Activated CD4-positive, alpha-beta T cell treated with anti-CD3 and anti-CD28 coated beads, Interleukin-2, amount 10 ng/mL, durations not matched to agents 7 days and 5 days (primary cell): ENCODE measurements at places on chromosomes 16 and 17. TPM values are rescaled to one million over a fixed set of nuclear protein-coding genes. Genes with fewer than 3 reads are reported as not detected.

GDPD1 gene
- total RNA-seq, result 2.2 TPM

KRT27 gene
- not detected for total RNA-seq

WNK4 gene
- total RNA-seq, result 0.47 TPM

- peaks cover 3% of the 10 kb centered on the region for H3K4me1 ChIP-seq
- no peak for DNase-seq
- no peaks in the 10 kb centered on the region for H3K36me3 ChIP-seq
These were observed 62.1 kb downstream of the EPN2 start for GRCh38 chr17:19299214-19299747.

GRCh38 chr17:80146121-80147034, 550 bp downstream of the EIF4A3 start:
- H3K27me3 ChIP-seq, result no peaks in the 10 kb centered on the region
- H3K36me3 ChIP-seq, result peaks cover 29% of the 10 kb centered on the region
- H3K4me3 ChIP-seq, result peak overlapping the region; percentile 80
- H3K4me1 ChIP-seq, result peaks cover 44% of the 10 kb centered on the region
- H3K27ac ChIP-seq, result peak overlapping the region; percentile 98
- peak; percentile 40 for DNase-seq

DNA sequence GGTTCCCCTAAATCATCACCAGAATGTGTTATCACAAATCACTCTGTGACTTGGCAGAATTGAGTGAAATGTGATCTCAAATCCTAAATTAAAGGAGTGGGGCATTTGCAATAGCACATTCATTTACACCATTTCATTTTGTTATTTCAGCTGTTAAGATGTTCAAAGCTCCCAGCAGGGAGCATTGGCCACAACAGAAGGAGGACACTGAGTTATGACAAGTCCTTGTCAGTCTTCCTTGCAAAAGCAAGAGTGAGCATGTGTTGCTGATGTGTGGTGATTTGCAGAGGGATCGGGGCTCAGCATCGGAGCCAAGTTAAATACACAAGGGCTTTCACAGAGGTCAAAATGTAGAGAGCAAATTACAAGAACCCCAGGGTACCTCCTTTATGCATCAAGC, 372.2 kb upstream of the CDH5 start:
- DNase-seq, result no peak
- H3K27ac ChIP-seq, result no peak overlapping the region
- no peaks in the 10 kb centered on the region for H3K4me1 ChIP-seq
- no peak overlapping the region for H3K4me3 ChIP-seq
- H3K36me3 ChIP-seq, result no peaks in the 10 kb centered on the region

DNA sequence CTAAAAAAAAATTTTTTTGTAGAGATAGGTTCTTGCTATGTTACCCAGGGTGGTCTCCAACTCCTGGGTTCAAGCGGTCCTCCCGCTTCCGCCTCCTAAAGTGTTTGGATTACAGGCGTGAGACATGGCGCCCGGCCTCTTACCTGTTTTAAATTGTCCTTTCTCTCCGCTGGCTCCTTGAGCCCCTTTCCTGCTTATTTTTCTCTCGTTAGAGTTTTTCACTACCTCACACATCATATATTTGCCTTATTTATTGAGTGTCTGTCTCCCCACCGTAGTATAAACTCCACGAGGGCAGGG, 760 bp upstream of the SEC14L5 start:
- H3K36me3 ChIP-seq, result no peaks in the 10 kb centered on the region
- peak overlapping the region; percentile 27 for H3K27ac ChIP-seq
- peaks cover 21% of the 10 kb centered on the region for H3K4me1 ChIP-seq

DNA sequence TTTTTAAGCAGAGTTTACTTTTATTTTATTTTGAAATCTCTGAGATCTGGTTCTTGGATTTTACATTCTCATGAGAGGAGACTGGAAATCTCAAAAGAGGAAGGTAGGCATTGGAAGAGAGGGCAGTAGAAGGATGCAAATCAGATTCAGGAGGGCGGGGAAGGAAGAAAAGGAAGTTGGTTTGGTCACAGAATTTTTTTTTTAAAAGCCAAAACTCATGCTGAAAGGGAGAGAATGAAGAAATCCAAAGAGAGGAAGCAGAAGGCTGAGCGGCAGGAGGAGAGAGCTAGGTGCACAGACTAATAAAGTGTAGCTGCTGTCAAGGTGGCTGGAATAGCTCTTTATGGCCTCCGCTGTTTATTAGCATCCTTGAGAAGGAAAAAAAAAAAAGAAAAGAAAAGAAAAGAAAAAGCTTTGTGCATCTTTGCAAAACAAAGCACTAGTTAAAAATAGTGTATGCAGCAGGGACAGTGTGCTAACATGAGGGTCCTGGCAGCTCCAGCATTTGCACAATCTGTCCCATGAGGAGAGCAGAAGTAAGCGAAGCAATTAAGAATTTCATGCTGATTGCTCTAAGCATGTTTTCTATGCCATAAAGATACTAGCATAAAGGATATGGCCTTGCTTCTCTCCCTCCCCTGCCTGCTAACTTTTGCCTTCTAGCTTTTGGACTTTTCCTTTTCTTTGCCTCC, 194.2 kb downstream of the ZFHX3 start:
- no peaks in the 10 kb centered on the region for H3K36me3 ChIP-seq
- H3K4me3 ChIP-seq, result no peak overlapping the region
- peaks cover 14% of the 10 kb centered on the region for H3K27me3 ChIP-seq

- no peak overlapping the region for H3K4me3 ChIP-seq
- H3K27ac ChIP-seq, result peak overlapping the region; percentile 25
- no peak for DNase-seq
- H3K36me3 ChIP-seq, result peaks cover 49% of the 10 kb centered on the region
These were observed 15.8 kb downstream of the PGS1 start for GRCh38 chr17:78394209-78394608.

- H3K36me3 ChIP-seq, result no peaks in the 10 kb centered on the region
- H3K4me3 ChIP-seq, result no peak overlapping the region
- H3K27ac ChIP-seq, result no peak overlapping the region
- H3K27me3 ChIP-seq, result no peaks in the 10 kb centered on the region
- H3K4me1 ChIP-seq, result peaks cover 34% of the 10 kb centered on the region
These were observed 460 bp upstream of the SLC13A2 start for GRCh38 chr17:28472871-28473497.

- no peaks in the 10 kb centered on the region for H3K27me3 ChIP-seq
- H3K27ac ChIP-seq, result no peak overlapping the region
- H3K4me1 ChIP-seq, result peaks cover 21% of the 10 kb centered on the region
- no peak overlapping the region for H3K4me3 ChIP-seq
These were observed 19.2 kb downstream of the SLC16A3 start for GRCh38 chr17:82247856-82248671.

USP6 gene
- total RNA-seq, result 0.06 TPM

- H3K4me1 ChIP-seq, result peaks cover 26% of the 10 kb centered on the region
- H3K36me3 ChIP-seq, result peaks cover 43% of the 10 kb centered on the region
- H3K27me3 ChIP-seq, result no peaks in the 10 kb centered on the region
- DNase-seq, result no peak
These were observed 42.0 kb downstream of the ADCY7 start for GRCh38 chr16:50308237-50308965.

DNA sequence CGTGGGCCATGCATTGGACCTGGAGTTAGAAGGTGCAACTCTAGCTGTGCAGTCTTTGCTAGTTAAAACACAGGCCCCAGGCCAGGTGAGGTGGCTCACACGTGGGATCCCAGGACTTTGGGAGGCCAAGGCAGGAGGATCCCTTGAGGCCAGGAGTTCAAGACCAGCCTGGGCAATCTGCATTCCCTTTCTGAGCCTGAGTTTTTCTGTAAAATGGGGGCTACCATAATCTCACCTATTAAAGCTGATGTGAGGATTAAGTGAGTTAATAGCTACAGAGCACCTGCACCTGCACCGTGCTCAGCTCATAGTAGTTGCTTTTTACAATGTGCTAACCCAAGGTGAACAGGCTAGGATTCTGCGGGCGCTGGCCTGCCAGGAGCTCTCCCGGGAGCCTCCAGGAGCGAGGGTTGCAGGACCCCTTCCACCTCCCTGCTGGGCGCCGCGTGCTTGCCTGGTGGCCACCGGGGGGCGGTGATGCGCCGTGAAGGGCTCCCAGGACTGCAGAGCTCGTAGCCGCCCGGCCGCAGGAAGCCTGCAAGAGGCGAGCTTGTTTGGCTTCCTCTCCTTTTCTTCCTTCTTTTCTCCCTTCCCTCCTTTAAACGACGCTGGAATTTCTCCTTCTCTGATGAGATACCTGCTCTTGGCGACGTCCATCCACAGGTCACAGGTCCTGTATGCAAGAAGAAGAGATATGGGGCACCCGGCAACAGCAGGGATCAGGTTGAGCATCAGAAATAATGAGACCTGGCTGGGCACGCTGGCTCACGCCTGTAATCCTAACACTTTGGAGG, 51.3 kb downstream of the ZFP90 start:
- H3K4me3 ChIP-seq, result no peak overlapping the region
- H3K27ac ChIP-seq, result no peak overlapping the region

GNAO1 gene
- 4.2 TPM for total RNA-seq

DNA sequence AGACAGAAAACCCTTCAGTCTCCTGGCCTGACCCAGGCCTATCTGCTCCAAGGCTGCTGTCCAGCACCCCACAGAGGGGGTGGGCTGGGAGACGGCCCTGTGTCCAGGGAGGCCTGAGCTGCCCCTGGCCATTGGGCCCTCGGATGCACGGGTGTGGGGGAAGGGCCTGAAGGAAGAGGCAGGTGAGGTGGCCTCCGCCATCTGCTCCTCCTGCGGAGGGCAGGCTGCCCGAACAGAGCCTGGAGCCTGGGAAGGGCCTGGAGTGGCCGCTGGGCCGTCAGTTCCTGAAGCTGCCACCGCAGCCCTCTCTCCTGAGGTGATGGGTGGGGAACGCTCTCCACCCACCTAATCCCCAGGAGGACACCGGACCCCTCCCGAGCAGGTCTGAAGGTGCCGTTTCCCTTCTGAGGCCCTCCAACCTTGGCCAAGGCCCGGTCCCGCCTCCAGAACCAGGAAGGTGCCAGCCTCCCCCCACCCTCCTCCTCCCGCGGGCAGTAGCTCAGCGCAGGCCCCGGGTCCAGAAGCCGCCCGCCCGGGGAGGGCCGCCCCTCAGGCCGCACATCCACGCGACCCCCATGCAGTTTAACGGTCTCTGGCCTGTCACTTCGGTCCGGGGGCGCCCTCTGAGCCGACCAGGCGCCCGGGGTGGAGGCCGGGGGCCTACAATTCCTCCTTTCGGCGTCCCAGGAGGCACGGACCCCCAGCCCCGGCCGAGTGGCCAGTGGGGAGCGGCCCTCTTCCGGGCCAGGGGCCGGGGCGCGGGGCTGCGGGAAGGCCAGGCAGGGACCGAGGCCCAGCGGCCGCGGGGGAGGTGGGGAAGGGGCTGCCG, 835 bp downstream of the FBXL16 start:
- H3K4me1 ChIP-seq, result peaks cover 4% of the 10 kb centered on the region
- H3K27ac ChIP-seq, result no peak overlapping the region
- no peak overlapping the region for H3K4me3 ChIP-seq
- H3K27me3 ChIP-seq, result peaks cover 55% of the 10 kb centered on the region
- DNase-seq, result no peak
- no peaks in the 10 kb centered on the region for H3K36me3 ChIP-seq

DNA sequence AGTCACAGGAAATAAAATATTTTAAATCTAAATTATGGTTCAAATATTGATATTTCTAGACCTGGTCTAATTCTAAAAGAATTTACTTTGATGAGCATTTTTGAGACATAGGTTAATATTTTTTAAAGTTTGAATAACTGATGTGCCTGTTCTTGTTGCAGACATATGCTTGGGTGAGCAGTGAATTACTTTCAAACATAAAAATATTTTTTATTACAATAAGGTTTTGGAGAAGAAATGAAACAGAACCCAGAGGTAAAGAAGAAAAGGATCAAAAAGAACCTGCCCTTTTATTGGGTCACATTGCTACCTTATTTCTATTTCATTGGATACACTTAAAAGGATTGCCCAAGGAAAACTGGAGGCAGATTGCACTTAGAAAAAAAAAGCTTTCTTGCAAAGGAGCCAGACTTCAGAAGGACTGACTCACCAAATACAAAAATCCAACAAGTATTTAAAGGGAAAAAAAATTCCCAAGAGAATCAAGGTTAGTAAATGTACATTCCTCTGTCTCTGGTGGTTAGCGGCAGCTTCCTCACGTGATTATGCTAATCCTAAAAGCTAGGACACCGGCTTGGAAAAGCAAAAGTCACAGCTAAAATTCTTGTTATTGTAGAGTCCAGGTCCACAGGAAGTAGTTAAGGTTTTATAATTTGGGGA, 18.5 kb downstream of the ENPP7 start:
- peaks cover 44% of the 10 kb centered on the region for H3K27me3 ChIP-seq
- peaks cover 2% of the 10 kb centered on the region for H3K36me3 ChIP-seq
- no peak overlapping the region for H3K27ac ChIP-seq
- no peak overlapping the region for H3K4me3 ChIP-seq

- no peak overlapping the region for H3K4me3 ChIP-seq
- DNase-seq, result no peak
- H3K4me1 ChIP-seq, result peaks cover 67% of the 10 kb centered on the region
- H3K27ac ChIP-seq, result peak overlapping the region; percentile 52
- H3K27me3 ChIP-seq, result no peaks in the 10 kb centered on the region
These were observed 36.7 kb downstream of the CMIP start for GRCh38 chr16:81481207-81481821.

DNA sequence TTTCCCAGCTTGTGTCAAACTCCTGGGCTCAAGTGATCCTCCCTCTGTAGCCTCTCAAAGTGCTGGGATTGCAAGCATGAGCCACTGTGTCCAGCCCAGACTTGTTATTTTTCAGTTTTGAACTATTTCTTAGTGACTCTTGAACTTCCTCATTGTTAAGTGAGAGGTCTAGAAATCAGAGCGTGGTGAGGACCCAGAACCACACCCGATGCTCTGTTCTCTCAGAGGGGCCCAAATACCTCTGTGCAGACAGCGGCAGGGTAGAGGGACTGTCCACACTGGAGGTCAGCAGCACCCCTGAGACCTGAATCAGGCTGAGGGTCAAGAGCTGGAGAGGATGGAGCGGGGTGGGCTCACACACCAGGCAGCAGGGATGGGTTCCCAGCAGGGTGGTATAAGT, 47.7 kb upstream of the MEAK7 start:
- peaks cover 45% of the 10 kb centered on the region for H3K4me1 ChIP-seq
- DNase-seq, result no peak
- H3K27me3 ChIP-seq, result no peaks in the 10 kb centered on the region
- H3K4me3 ChIP-seq, result no peak overlapping the region
- H3K27ac ChIP-seq, result peak overlapping the region; percentile 60

DNAI2 gene
- 1.2 TPM for total RNA-seq

- H3K27me3 ChIP-seq, result peaks cover 11% of the 10 kb centered on the region
- H3K36me3 ChIP-seq, result peaks cover 3% of the 10 kb centered on the region
- H3K4me1 ChIP-seq, result peaks cover 13% of the 10 kb centered on the region
These were observed 4.7 kb upstream of the CNOT1 start for GRCh38 chr16:58634265-58634802.

KRTAP1-5 gene
- not detected for total RNA-seq

CCL3 gene
- total RNA-seq, result 4.1 TPM

HSF5 gene
- 0.77 TPM for total RNA-seq

CHST5 gene
- not detected for total RNA-seq

CCL1 gene
- total RNA-seq, result 0.87 TPM
